ENCODE measurements at places on chromosomes 1 and 21.

- no peak for DNase-seq
Measured at GRCh38 chr1:162663086-162663485, 30.8 kb downstream of the DDR2 start.

DNA sequence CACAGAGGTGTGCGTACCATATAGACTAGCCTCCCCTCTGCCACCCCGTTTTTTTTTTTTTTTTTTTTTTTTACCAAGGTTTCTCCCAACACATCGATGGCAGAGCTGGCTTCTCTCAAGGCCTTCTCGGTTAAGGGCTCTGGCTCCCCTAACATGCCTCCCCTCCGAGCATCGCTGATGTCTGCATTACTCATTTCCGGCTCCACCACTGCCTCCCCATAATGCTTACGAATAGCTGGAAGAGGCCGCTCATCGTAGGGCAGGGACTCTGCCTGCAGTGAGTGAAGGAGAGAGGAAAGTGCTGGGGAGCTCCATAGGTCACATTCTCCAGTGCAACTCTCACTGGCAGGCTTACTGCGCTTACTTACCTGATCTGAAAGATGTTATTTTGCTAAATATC, 20.6 kb downstream of the CEP104 start:
- DNase-seq = no peak

DNA sequence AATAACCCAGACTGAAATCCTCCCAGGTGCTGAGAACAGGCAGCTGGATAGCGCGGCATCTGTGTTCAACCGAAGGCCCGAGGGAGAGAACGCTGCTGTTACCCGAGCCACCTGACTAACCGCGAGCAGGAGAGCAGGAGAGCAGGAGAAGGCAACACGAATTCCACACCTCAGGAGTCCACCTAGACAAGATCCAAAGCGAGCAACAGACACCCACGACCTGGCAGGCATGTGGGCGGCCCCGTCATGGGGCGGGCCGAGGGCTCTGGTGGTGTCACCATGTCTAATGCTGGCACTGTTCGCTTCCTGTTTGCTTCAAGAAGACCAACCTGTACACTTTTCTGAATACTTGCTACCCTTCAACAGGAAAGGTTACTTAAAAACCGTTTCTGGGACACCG, 20.9 kb upstream of the SPATC1L start:
- no peak for DNase-seq

DNA sequence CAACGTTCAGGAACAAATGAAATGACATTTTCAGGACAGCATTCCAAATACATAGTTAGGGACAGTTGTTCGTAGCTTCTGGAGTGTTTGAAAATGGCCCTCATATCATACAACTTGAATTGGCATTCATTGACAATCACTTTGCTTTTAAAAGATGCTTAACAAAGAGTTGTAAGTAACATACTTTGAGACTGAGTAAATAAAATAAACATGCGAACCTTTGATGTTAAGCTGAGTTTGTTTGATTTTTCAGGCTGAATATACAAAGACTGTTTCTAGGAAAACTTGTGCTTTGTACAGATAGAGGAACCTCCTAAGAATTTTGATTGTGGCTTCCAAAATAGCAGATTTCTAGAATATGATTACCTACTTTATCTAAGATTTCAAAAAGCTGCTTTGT, 45.3 kb downstream of the ITSN1 start:
- no peak for DNase-seq

DNA sequence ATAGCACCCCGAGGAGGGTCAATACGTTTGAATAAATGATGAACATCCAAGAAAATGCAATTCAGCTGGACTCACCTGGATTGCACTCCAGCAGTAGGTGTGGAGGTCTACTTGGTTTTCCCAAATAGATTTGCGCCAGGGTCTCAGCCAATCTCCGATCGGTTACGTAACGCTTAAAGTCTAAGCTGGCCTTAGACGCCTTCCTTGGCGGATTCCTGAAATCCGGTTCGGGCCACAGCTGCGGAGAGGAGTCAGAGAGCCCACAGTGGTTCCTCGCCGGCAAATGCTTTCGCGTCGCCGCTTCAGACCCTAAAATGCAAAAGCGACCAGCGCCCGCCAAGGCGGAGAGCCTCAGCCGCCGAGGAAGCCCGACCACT, 322 bp downstream of the TFB2M start:
- DNase-seq = no peak

DNA sequence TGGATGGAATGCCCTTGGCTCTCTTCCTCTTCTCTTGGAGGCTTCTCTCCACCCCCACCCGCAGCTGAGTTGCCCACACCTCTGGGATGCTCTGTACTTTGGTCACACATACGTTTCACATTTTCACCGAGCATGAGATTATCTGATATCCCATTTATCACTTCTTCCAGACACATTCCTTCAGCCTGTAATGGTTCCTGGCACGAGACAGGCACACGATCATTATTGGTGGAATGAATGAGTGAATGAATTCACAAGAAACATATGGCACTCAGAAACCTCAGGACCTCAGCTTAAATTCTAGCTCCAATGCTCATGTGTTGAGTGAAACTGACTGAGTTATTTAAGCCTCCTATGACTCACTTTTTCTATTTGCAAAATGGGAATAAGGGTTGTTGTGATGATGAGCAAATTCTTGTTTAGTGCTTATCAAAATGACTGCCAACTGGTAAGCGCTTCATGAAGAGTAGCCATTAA, 242.7 kb upstream of the JUN start:
- DNase-seq = peak; percentile 100

- DNase-seq = no peak
Measured at GRCh38 chr1:30323352-30323751, 400.0 kb downstream of the MATN1 start.

DNA sequence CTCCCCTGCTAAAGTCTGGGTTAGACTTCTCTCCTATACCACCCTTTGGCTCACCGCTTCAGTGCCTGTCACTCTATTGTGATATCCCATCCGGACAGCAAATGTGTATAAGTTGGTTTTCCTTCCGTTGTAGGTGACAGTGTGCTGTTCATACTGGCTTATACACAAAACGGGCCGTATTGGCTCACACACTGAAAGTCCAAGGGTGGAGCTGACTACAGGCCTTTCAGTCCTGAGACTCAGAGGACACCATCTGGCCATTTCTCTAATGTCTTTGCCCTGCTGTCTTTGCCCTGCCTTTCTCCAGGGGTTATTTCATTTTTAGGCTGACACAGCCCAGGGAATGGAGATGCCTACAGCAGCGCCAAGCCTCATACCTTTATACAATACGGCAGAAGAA, 90.7 kb downstream of the URB2 start:
- no peak for DNase-seq

DNA sequence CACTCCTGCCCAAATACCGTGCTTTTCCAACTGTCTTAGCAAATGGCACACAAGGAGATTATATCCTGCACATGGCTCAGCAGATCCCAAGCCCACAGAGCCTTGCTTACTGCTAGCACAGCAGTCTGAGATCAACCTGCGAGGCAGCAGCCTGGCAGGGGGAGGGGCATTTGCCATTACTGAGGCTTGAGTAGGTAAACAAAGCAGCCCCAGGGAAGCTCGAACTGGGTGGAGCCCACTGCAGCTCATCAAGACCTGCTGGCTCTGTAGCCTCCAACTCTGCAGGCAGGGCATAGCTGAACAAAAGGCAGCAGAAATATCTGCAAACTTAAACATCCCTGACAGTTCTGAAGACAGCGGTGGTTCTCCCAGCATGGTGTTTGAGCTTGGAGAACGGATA, 70.1 kb upstream of the PTBP2 start:
- DNase-seq = no peak

- no peak for DNase-seq
Measured at GRCh38 chr1:7628273-7628672, 142.8 kb upstream of the VAMP3 start.

DNA sequence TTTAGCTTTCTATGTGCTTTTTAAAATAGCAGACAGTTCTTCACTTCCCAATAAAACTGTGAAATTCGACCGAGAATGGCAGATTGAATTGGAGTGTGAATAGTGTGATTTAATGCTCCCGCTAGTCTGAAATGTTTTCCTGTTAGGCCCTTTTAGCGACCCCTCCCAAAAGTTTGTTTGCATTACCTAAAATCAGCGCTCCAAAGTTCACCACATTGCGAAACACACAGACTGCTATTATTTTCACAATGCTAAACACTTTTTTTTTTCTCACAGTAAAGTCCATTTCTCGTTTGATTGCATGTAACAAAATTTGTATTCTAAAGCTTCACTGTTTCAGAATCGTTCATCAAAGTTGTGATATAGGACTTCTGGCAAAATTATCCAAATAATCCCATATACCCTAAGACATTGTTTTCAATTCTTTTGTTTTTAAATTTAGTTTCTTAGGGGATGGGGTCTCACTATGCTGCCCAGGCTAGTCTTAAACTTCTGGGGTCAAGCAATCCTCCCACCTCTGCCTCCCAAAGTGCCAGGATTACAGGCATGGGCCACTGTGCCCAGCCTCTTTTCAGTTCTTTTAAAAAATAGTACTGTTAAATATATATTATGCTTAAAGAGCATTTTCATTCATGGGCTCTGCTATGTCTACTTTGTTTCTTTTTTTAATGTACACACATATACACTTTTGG, 76.5 kb upstream of the USH2A start:
- DNase-seq = no peak

GRCh38 chr1:9426291-9426711, 113.0 kb upstream of the SLC25A33 start:
- no peak for DNase-seq

DNA sequence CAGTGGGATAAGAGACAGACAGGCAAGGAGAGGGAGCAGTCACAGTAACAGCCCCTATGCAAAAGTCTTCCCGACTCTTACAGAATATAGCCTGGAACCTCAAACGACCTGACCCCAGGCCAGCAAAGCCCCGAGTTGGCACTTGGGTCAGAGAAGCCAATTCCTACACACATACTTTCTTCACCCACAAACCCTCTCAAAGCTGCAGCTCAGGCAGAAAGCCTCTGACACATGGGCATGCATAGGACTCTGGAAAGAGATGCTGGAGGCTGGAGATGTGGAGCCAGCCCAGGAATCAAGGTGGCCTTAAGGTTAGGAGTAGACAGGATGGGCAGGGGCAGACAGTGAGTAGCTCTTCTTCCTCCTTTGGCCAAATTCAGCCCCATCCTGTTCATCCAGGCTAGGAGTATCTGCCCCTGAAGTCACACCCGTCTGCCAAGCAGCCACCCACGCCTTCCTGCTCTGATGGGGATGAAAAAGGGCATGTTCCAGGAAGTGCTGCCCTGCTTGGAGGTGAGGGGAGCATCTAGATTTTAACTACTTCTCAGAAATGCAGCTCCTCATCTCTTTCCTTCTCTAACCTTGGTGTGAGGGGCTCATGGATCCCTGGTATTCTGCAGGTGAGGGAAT, 7.8 kb downstream of the SLC41A1 start:
- no peak for DNase-seq
